ENCODE measurements at places on chromosomes 2 and 18.

DNA sequence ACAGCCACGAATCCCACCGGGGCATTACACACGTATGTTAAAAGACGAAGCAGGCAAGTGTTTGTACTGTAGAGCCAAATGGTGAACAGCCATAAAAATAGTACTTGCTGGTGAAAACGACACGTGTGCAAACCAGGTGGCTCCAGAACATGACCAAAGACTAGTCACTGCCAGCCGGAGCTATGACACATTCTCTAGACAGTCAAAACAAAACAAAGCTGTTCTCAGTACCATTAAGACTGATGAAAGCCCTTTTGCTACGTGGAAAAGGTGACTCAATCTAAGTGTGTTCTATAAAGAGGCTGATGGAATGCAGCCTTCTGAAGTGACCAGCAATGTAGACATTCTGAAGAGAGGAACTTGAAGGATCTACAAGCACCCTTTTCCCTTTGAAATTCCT, 367.7 kb upstream of the NETO1 start:
- no peak for DNase-seq

DNA sequence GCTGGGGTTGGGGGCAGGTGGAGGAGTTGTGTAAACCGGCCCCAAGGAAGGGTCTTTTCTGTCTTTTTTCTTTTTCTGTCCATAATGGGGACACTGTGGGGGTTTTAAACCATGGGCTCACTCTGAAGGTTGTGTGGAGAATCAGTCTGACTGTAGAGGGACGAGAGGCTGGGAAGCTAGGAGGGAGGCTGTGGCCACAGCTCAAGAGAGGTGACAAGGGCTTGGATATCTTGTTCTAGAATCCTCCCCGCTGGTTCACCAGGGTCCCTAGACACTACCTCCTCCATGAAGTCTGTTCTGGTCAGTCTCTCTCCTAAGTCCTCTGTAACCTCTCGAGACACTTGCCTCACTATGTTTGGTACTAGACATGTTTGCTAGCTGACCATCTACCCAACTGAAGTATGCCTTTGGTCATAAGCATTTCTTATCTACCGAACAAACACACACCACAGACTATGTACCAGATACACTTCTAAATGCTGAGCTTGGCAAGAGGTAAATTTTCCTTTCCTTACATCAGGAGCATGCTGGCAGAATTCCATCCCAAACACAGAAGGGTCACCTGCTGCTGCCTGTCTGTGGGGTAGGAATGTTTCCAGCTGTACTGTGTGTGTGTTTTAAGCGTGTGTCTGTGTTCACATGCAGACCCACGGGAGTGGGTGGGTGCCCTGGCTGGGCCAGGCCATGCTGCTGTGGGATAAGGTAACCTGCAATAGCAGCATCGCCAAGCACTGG, 69.6 kb upstream of the MGAT4A start:
- no peak for DNase-seq

DNA sequence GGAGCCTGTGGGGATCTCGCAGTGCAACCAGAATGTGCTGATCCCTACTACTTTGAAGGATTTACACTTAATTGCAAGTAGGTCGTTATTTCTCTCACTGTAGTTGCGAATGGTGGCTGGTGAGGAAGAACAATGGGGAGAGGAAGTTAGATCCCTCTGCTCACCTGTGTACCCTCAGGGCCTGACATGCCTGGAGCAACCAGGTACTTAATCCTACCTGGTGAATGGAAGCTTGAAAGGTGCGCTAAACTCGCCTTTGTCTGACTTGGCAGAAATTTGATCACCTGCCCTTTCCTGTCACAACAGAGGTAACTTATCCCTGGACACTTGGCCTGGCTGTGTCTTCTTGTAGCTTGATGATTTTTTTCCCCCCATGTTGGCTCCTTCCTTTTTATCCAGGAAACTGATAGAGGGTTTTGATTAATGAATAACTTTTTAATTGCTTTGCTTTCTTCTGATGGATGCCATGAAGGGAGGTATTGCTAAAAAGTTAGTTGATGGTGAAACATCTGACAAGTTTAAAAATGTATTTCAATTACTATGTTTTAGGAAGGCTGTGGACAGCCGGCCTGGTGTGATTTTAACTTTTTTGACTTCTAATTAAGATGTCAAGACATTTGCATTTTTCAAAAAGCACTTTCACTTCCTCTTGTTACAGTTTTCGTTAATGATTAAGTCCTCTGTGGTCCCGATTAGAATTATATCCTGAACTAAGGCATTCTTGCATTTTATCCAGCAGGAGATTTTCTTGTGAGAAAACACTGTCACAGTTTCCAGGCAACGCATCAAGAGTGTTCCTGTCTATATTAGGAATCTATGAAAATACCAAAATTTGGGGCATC, 9.2 kb downstream of the SGPP2 start:
- DNase-seq: no peak

DNA sequence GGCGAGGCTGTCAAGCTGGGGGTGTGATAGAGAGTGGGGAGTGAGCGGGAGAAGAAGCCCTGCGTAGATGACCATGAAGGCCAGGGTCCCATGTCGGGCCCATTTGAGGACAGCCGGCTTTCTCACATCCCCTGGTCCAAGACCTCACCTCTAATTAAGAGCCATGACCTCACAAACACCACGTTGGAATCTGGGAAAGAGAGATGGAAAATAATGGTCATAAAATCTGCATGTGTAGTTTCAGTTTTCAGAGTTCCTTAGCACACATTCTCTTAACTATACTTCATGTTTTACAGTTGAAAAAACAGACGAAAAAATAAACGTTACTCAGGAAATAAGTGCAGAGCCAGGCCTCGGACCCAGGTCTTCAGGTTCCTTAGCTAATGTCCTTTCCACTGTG, 244.8 kb upstream of the SIX2 start:
- no peak for DNase-seq

DNA sequence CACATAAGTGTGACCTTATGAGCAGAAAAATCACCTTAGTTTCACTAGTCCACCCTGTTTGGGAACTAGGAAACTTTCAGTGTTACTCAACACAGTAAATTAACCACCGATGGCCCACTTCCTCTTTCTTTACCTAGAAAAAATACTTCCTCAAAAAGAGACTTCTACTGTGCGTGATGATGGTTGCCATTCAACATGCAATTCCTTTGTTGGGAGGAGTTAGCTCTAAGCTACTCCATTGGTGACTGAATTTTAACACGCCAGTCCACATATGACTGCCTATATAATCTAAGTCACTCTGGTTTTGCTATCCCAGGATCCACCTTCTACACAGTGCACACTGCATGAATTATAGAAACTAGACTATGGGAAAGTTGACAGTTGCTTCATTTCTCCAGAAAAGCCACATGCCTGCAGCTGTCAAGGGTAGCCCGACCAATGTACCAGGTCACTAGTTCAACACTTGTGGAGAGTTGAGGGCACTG, 47.8 kb upstream of the REG3G start:
- DNase-seq: no peak

DNA sequence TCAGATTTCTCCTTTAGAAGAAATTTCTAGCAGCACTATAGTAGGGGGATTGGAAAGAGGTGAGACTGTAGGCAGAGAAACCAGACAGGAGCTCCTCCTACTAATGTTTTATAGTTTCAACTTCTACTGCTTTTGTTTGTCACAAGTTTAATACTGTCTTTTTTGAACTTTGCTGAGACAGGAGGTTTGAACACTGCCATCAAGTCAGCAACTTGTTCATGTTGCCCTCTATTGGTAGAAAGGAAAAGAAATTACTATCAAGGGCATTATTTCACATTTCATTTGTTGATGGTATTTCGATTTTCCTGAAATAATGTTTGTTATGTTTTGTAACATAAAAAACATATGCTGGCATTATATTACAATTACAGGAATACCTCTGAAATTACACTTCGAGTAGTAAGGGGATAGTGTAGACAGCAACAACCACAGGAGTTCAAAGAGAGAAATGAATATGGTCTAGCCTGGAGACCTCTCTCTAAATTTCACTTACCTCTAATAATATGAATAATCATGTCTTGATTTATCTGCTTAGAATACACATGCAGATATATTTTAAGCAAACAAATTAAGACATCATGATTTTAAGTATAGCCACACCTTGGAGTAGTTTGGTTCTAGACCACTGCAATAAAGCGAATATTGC, 12.4 kb upstream of the CCDC88A start:
- DNase-seq: no peak

DNA sequence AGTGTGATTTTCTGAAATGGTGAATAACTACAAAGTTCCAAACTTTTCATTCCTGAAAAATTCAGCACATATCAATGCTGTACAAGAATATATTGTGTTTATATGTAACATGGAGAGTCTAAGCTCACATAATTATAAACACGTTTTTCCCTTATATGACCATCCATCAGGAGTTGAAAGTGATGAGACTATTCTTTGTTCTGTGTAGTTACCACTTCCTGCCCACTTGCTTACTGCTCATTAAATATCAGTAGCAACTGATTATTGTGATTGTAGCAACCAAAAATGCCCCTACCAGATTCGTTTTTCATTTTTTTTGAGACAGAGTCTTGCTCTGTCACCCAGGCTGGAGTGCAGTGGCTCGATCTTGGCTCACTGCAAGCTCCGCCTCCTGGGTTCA, 30.8 kb downstream of the OTX1 start:
- no peak for DNase-seq

DNA sequence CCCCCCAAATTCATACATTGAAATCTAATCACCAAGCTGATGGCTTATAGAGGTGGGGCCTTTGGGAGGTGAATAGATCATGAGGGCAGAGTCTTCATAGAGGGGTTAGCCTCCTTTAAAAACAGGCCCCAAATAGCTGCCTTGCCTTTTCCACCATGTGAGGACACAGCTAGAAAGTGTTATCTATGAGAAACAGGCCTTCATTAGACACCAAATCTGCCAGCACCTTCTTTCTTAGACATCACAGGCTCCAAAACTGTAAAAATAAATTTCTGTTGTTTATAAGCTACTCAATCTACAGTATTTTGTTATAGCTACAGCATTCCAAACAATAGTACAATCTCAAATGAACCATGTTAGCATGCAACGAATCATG, 459.3 kb upstream of the GCFC2 start:
- no peak for DNase-seq
